ENCODE measurements at places on chromosomes 7 and 10. TPM values are rescaled to one million over a fixed set of nuclear protein-coding genes. Genes with fewer than 3 reads are reported as not detected.

DNA sequence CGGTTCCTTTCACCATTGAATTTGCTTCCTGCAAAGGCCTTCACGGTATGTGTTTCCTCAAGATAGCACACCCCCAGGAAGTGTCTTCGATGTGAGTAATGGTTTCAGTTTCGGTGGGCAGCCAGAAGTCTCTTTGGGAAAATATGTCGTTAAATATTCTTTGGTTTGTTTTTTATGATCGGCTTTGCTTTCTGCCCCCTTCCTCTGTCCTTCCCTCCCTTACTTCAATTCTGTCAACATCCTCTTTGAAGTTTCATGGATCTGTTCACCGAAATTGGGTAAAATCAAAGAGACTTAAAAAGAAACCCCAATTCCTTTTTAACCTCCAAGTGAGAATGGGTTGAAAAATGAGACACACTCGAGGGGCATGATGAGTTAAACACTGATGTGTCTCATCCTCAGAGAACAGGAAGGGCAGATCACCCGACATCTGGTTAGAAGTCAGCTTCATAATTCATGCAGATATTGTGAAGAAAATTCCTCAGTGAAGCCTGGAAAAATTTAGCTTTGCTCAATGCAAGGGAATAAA lies 170.8 kb upstream of the HABP2 start:
- DNase-seq = no peak

- DNase-seq = no peak
Measured at GRCh38 chr10:71697938-71698709, 21.5 kb downstream of the C10orf105 start.

The WEE2 gene
- total RNA-seq = not detected

DNA sequence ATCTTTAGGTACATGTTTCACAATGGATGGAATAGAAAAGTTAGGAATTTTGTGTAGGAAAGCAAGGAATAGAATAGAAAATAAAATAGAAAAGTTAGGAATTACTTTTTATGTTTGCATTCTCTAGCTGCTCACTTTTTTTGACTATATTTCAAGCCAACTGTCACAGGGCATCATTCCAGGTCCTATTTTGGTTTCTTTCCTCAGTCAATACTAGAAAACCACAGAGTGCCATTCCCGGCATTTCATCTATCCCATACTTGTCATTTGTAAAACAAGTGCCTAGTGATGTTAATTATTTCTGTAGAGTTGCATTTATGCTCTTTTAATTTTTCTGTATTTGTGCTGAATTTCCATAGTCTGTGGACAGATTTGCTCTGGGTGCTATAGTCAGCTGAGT lies 66.2 kb downstream of the SDK1 start:
- DNase-seq = no peak

The GATA3 gene
- total RNA-seq = 28.2 TPM

DNA sequence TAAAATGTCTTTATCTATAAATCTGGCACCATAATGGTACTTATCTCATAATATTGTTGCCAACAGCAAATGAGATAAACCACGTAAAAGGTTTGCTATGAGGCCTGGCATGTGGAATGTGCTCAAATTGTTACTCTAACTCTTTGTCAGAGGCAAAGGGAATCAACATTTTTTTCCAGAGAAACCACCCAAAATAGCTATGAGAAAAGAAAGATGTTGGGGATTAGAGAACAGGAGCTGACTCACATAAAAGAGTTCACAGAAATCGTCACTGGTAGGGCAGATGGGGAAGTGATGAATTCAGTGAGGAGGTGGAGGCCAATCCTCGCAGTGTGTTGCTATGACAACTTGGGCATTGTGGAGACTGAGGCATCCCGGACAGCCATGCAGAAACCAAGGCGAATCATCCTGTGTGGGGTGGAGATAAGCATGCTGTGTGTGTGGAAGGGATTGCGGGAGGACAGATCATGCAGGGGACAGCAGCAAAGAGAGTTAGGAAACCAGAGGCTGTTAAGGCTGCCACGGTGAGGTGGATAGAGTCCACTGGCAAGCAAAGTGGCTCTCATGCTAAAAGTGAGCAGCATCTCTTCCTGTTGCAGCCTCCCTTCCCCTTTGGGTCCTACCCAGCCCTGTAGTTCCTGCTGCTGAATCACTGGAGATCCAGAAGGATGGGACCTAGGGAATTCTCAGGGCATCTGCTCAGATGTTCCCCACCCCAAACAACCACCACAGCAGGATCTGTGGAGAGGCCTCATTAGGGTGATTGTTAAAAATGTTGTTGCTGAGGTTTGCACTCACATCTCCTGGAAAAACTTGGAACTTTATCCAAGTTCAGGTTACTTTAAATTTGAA lies 103.9 kb downstream of the CUBN start:
- DNase-seq = no peak

- no peak for DNase-seq
Measured at GRCh38 chr10:11643039-11643438, 31.6 kb upstream of the USP6NL start.

The SPDYE5 gene
- total RNA-seq = not detected

The SEMA3A gene
- total RNA-seq = 5.2 TPM

The AGR2 gene
- total RNA-seq = 156 TPM

The PARP12 gene
- total RNA-seq = 44.9 TPM
